NCI-H1694 treated with DMSO at 0.1 percent for 48 hours (cell line): ENCODE measurements at places on chromosomes 5 and 9.

GRCh38 chr9:6893350-6894131 is 135.8 kb downstream of the KDM4C start:
- no peak for DNase-seq

DNA sequence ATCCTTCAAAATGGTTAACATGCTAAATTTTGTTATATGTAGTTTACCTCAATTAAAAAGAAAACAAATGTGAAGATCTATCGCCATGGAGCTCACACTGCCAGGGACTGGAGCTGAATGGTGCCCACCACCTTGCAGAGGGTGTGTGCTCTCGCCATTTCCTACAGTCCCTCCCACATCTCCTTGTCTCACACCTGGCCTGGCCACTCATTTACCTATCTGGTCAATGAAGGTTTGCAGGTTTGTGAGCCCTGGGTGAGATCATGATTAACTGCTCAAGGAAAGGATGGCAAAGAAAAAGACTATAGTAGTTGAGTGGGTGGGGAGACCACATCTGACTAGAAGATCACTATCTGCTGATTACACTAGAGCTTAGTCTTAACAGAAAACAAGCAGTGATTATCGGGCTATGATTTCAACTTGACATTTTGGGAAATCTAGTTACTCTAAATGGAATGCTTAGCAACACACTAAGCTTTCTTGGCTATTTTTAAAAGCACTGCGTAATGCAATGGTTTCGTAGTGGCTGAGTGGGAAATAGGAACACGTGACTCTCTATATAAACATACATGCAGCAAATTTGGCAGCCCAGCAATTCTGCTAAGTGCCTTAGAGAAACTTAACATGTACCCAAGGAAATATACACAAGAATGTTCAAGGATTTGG is 27.3 kb downstream of the PUM3 start:
- DNase-seq, result no peak

GRCh38 chr5:172494630-172495505 is 40.5 kb upstream of the SH3PXD2B start:
- DNase-seq, result no peak

DNA sequence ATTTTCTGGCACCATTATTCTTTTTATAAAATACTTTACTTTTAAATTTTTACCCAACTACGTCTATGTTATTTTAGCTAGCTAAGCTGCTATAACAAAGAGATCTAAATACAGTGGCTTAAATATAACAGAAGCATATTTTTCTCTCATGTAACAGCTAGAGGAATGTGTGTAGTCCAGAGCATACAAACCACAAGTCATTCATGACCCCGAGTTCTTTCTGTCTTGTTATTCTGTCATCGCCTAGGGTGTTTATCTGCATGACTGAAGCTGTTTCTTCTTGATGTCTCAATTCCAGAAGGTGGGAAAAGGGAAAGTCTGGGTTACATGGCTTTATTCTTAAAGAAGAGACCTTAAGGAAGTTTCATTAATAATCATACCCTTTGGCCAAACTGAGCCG is 136.9 kb upstream of the RFX3 start:
- no peak for DNase-seq

DNA sequence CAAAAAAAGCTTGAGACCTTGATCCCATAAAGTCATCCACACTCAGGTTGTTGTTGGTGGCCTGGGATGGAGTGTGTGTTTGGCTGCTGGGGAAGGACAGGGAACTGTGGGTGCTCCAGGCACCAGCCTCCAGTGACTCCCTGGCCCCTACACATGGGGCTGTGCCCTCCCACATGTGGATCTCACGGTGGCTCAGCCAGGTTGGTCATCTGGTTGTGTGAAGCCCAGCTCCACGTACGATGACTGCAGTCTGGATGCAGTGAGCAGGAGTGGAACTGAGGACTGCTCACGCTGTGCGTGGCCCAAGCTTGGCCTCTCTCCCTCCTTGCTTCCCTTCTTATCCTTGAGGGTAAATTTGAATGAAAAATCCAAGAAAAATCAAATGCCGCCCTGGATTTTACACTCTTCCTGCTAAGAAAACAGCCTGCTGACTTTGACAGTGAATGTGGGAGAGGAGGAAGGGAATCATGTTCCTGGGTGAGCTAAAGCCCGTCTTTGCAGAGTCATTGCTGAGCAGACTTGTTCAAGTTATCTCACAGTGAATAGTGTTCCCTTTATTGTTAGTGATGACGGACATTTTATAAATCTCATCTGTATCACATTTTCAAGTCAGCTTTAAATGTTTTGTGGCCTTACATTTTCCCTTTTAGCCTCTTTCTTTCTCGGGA is 65.1 kb upstream of the CACNA1B start:
- no peak for DNase-seq

DNA sequence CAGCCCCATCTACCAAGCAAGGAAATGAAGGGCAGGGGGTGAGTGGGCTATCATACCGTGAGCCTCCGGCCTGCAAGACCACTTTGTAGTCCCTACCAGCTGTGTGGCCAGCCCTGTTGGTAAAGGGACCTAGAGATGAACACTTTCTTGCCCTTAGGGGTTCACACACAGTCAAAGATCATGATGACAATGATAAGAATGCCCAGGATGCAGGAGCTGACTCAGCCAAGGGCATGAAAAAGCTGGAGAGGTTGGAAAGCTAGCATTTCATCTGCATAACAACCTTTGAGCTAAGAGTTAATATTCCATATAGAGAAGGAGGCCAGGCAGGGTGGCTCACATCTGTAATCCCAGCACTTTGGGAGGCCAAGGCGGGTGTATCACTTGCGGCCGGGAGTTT is 19.2 kb upstream of the FGFR4 start:
- no peak for DNase-seq

DNA sequence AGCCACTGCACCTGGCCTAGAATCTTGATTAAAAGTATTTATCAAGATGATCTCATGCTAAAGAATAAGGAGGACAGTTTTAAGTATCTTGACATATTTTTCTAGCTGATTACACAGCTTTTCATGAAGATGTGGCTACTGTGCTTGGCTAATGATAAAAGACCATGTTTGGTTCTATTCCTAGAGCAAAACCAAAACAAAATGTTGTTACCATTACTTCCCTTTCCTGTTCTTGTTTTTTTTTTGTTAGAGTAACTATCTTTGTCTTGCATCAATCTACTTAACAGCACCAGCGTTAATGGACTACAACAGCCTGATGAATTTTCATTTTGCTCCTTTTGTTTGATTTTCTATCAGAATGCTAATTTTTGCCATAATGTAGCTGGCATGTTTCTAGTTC is 86.2 kb upstream of the DHFR start:
- DNase-seq, result no peak

GRCh38 chr9:15357050-15357653 is 50.1 kb upstream of the TTC39B start:
- DNase-seq, result no peak

DNA sequence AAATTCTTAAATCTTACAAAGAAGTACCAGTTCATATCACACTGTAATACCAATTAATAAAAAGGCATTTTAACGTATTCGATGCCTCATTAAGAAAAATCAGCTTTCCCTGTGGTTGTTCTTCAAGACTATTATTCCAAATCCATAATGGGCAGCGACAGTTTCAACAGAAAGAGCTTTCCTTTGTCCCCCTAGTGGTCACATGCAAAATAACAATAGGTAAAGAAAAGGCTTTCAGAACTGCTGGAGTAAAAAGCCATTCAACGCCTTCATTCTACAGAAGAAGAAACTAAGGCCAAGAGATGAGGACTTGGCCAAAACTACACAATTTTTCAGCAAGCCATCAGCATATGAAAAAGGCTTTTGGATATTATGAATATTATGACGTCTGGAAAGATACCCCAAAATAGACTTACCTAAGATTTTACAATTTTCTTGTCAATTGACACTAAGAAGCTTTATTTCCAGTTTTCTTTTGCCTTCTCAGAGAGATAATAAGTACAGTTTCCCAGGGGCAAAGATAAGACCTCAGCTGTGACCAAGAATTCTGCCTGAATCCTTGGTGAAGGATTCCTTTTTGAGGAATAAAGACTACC is 6.7 kb upstream of the CDH6 start:
- peak; percentile 16 for DNase-seq
